Endodermal cell (in vitro differentiated cells): ENCODE measurements at places on chromosomes 13 and 19.

DNA sequence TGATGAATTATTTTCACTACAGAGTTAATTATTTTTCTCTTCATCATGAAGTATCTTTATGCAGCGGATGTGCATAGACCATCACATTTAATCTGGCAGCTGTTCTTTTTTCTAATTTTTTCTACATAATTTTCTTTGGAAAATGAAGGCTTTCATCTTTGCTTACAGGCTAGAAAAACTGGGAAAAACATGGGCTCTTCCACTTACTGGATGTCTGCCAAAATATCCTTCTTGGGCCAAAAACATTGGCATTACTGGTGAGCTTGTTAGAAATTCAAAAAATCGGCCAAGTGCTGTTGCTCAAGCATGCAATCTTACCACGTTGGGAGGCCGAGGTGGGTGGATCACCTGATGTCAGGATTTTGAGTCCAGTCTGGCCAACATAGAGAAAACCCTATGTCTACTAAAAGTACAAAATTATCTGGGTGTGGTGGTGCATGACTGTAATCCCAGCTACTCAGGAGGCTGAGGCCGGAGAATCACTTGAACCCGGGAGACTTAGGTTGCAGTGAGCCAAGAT lies 176.8 kb downstream of the ZNF737 start:
- no peak for DNase-seq

GRCh38 chr19:13952931-13953531 lies 722 bp downstream of the DCAF15 start:
- DNase-seq: peak; percentile 70

DNA sequence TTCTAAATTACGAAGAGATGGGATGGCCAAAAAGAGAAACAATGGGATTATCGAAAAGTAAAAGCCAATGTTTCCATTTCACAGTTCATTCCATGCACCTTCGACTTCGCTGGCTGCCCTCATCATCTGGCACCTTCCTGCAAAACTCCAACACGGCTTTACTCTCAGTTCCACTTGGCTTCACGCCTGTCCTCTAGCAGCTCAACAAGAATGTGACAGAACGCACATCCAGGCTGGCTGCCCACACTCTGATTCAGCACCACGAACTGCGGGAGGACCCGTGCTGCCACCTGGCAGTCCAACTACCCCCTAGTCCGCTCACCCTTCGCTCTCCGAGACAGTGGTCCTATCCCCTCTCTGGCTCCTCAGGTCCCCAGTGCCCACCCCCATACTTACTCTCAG lies 11.7 kb downstream of the ATP7B start:
- peak; percentile 69 for DNase-seq

DNA sequence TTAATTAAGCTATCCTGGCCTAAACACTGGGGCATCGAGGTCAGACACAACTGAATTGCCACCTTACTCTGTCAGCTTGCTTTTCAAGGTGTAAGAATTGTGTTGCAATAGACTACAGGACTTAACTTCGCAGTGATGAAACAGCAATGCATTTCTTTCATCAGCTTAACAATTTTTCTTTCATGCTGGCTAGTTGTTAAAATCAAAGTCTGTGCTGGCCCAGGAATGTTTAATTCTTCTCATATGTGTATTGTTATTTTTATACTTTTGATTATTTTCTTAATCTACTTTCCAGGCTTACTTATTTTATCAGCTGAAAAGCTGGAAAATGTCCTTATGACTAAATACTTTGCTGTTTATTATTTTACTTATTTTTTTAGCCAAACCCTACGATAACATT lies 79.7 kb downstream of the EFNB2 start:
- DNase-seq: no peak

- DNase-seq: no peak
Observed at GRCh38 chr13:80312967-80313366, 28.0 kb downstream of the SPRY2 start.

- no peak for DNase-seq
Observed at GRCh38 chr13:41059456-41060081, 1.7 kb upstream of the WBP4 start.

DNA sequence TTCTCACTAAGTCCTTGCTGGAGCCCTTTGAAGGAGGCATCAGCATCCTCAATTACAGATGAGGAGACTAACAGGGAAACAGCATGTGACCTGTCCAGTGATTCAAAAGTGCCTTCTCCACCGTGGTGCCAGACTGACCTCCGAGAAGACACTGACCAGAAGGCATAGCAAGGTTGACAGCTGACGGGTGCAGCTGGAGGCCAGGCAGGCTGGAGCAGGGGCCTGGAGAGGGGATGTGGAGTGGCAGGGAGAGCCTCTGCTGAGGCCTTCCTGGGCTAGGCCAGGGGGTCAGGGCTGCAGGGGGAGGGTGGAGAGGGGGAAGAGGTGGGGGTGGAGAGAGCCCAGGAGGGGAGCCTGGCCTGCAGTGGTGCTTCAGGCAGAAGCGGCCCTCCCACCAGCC lies 66.3 kb downstream of the KCTD15 start:
- DNase-seq: no peak

GRCh38 chr13:19596960-19597361 lies 35.6 kb upstream of the TPTE2 start:
- no peak for DNase-seq

GRCh38 chr13:46165485-46166223 lies 16.3 kb downstream of the LCP1 start:
- no peak for DNase-seq

GRCh38 chr19:20661150-20661819 lies at the start of gene ZNF626:
ZNF626 (minus strand) TSS chr19:20661571; CDS start chr19:20661446, 125 bp downstream.
- DNase-seq: peak; percentile 98

GRCh38 chr13:110449219-110450015 lies 112.1 kb downstream of the RAB20 start:
- no peak for DNase-seq

DNA sequence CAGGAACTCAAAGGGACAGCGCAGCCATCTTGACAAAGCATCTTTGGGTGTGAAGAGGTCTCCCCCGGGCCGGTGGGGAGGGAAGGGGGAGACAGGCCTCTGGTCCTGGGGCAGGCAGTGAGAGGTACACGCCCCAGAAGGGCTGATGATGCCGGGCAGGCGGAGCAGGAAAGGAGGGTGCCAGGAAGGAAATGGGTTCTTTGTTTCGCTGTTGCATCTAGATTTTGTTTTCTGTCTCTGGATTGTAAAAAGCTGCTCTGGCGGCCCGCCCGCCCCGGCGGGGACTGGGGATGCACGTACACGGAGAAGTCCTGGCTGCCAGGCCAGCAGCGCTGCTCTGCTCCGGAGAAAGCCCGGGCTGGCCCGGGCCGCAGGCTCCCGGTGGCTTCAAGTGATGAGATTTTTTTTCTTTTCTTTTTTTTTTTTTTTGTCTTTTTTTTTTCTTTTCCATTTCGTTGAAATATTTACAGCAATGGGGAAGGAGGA lies 13.2 kb upstream of the ASF1B start:
- no peak for DNase-seq

GRCh38 chr19:14505488-14506239 lies 9.7 kb upstream of the GIPC1 start:
- DNase-seq: peak; percentile 95

GRCh38 chr13:94712287-94712811 lies at the start of gene SOX21:
SOX21 (minus strand) TSS chr13:94712545; CDS start chr13:94712049, 496 bp downstream.
- DNase-seq: peak; percentile 78

DNA sequence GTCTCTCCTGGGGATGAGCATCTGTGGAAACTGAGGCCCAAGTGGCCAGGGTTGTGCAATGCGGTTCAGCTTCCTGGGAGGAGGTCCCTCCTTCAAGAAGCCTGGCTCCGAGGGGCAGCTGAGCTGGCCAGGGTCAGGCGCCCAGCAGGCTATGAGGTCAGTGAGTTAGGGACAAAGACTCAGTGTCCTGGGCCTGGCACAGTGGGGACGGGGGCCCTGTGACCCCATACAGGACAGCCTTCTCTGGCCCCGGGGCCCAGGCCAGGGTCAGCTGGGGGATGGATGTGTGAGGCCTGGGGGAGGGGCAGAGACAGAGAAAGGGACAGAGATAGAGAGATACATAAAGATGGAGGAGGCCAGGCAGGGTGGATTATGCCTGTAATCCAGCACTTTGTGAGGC lies 3.0 kb upstream of the IL12RB1 start:
- no peak for DNase-seq

DNA sequence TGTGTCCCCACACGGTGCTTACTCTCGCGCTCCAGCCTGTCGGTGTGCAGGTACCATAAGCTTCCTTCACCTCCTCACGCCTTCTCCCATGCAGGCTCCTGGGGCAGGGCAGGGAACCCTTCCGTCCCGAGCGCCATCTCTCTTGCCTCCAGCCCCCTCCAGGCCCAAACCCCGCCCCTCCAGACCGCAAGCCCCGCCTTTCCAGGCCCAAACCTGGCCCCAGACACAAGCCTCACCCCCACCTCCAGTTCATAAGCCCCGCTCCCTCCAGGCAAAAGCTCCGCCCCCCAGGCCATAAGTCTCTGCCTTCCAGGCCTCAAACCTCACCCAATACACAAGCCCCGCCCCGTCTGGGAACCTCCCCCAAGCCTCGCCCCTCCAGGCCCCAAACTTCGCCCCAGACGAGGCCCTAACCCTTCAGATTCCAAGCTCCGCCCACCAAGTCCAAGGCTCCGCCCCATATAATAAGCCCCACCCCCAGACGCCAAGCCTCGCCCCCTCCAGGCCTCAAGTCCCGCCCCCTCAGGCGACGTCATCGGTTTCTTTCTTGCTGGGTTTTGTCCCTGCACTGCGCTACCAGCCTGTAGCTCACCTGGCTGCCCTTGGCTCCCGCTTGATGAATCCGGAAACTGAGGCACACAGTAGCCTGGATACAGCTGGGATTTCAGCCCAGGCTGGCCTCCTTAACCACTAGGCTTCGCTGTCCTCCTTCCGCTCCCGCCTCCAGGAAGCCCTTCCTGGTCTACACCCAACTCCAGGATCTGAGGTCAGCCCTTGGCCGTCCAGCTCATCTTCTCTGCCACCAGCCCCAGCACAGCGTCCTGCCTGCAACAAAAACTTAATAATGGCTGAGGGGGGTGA lies 16.1 kb downstream of the MKNK2 start:
- DNase-seq: peak; percentile 98

DNA sequence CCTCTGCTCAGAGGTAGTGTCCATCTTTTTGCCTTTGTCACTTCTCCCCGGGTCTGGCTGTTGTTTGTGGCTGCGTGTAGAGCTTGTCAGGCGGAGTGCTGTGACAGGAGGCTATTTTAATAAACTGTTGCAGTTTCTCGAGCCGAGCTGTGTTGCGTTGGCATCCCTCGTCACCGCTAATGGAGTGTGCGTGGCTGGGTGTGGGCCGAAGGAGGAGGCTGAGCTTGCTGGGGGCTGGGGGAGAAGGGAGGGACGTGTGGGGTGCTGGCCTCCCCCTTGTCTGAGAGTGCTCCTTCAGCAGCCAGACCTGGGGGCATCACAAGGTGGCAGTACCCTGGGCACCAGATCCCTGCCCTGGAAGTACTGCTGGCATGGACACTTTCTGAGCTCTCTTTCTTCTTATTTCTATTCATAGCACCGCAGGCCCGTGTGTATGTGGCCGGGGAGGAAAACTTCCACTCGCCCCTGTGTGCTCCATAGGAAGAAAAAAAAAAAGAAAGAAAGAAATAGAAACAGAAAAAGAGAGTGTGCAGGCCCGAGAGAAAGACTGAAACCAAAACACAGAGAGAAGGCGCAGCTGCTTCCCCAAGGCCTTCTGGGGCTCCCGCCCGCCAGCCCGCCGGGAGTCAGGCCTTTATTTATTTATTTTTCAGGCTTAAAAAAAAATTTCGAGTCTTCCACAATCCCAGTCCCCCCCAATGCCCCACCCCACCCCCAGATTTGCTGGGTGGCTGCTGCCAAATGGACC lies 27.0 kb downstream of the NFIX start:
- no peak for DNase-seq

DNA sequence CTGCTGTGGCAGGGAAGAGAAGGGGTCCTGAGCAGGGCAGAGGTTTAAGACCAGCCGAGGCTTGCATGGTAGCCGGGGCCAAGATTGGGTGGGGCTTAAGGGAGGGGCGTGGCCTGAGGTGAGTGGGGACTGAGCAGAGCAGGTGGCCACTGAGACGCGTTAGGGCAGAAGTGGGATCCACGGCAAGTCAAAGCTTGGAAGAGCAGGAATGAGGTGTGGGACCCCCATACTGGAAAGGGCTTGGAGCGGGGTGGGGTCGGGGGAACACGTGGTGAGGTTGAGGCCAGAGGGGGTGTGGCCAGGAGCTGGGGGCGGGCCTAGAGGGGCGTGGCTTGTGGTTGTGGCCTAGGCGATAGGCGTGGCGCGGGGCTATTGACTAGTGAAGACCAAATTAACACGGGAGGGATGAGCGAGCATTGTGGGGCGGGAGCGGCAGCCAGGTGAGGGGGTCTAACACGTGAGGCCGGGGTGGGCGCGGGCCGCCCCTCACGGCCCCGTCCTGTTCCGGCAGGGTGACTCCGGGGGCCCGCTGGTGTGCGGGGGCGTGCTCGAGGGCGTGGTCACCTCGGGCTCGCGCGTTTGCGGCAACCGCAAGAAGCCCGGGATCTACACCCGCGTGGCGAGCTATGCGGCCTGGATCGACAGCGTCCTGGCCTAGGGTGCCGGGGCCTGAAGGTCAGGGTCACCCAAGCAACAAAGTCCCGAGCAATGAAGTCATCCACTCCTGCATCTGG lies 3.3 kb downstream of the CFD start:
- DNase-seq: peak; percentile 95

- DNase-seq: no peak
Observed at GRCh38 chr13:114151031-114151430, 18.6 kb upstream of the RASA3 start.

- no peak for DNase-seq
Observed at GRCh38 chr13:103517066-103517767, 451.0 kb upstream of the SLC10A2 start.

DNA sequence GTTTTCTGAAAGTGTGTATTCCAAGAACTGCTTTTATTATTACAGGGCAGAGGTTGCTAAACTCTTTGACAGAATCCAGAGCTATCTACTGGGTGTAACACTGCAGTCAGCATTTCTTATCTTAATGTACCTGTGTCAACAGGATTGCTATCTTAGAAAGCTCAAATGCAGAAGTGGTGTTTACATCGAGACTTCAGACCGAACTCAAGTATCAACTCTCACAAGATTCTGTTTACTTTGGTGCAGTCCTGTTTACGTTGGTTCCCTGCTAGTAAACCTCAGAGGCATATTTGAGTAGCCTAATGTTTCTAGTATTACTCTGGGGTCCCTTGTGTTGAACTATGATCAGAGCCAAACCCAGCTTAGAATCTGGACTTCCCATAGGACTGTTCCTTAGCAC lies 20.5 kb downstream of the SLC15A1 start:
- DNase-seq: no peak

- DNase-seq: no peak
Observed at GRCh38 chr19:35623327-35624010, 5.4 kb upstream of the RBM42 start.

- no peak for DNase-seq
Observed at GRCh38 chr13:51435002-51435578, 17.7 kb downstream of the INTS6 start.

- DNase-seq: no peak
Observed at GRCh38 chr19:3272401-3272931, 48.0 kb downstream of the CELF5 start.
